ENCODE measurements at places on chromosomes 1 and 21.

- DNase-seq, result no peak
These were observed 12.6 kb downstream of the DFFB start for GRCh38 chr1:3869751-3870301.

DNA sequence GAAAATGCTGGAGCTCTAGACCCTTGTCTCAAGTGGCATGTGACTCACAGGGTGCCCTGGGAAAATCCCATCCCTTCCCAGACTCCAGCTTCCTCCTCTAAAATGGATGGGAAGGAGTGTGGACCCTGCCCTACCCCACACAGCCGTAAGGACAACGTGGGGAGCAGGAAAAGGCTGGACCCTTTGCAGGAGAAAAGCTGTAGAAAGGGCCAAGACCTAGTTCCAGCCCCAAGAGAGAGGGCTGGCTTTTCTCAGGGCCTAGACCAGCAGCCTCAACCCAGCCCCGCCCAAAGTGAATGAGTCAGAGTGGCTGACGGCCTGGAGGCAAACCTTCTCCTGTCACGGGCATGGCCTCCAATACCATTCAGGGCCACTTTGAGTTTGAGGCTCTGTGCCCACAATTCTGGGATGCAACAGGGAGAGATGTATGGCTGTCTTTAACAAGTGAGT lies 1.1 kb downstream of the LAMB3 start:
- DNase-seq, result no peak

DNA sequence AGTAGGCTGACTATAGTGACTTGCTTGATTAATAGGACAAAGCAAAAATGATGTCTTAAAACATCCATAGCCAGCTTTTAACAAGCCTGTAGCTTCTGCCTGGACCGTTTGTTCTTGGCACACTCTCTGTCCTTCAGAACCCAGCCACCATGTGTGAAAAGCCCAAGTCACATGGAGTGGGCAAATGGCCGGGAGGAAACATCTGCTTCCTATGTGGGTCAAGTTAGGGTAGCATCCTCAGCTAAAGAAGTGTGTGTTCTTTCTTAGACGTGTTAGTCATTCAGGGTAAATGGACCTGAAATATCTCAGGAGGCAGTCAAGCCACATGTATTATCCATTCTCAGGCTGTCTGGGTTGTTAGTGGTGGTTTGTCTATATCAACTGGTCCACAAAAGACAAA lies 23.4 kb downstream of the RD3 start:
- DNase-seq, result no peak

GRCh38 chr1:243917177-243917862 lies 67.3 kb upstream of the AKT3 start:
- no peak for DNase-seq

DNA sequence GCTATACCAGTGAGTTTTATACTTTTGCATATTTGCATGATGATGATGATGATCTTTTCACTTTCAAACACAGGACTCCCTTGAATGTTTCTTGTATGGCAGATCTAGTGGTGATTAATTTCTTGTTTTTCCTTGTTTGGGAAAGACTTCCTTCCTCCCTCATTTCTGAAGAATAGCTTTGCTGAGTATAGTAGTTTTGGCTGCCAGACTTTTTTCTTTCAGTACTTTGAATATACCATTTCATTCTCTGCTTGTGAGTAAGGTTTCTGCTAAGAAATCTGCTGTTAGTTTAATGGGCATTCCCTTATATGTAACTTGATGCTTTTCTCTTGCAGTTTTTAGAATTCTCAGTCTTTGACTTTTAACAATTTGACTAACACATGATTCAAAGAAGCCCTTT lies 547.4 kb upstream of the CXADR start:
- no peak for DNase-seq

DNA sequence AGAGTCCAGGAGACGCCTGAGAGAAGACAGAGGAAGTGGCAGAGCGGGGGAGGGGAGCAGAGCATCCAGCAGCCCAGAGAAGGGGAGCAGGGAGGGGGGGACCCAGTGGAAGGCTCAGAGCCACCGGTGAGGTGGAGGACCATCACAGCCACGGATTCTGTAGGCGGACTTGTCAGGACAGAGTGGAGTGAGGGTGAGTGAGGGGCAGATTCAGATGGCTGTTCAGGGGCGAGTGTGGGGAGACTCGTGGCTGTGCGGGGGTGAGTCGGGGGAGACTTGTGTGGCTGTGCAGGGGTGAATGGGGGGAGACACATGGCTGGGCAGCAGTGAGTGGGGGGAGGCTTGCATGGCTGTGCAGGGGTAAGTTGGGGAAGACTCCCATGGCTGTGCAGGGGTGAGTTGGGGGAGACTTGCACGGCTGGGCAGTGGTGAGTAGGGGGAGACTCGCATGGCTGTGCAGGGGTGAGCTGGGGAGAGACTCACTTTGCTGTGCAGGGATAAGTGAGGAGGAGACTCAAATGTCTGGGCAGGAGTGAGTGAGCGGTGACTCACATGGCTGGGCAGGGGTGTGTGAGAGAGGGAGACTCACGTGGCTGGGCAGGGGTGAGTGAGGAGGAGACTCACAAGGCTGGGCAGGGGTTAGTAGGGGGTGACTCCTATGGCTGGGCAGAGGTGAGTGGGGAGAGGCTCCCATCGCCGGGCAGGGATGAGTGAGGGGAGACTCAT lies 56.8 kb upstream of the ABCG1 start:
- DNase-seq, result no peak

GRCh38 chr1:11690397-11691301 lies 861 bp upstream of the DRAXIN start:
- DNase-seq, result no peak

GRCh38 chr21:22609802-22610201 lies 1611.6 kb downstream of the NCAM2 start:
- DNase-seq, result no peak

- no peak for DNase-seq
These were observed 32.4 kb upstream of the ATP1A1 start for GRCh38 chr1:116340506-116341231.

GRCh38 chr1:244388961-244389360 lies 62.7 kb downstream of the ADSS2 start:
- DNase-seq, result no peak

- DNase-seq, result no peak
These were observed 43.0 kb downstream of the JAK1 start for GRCh38 chr1:64923294-64923718.

DNA sequence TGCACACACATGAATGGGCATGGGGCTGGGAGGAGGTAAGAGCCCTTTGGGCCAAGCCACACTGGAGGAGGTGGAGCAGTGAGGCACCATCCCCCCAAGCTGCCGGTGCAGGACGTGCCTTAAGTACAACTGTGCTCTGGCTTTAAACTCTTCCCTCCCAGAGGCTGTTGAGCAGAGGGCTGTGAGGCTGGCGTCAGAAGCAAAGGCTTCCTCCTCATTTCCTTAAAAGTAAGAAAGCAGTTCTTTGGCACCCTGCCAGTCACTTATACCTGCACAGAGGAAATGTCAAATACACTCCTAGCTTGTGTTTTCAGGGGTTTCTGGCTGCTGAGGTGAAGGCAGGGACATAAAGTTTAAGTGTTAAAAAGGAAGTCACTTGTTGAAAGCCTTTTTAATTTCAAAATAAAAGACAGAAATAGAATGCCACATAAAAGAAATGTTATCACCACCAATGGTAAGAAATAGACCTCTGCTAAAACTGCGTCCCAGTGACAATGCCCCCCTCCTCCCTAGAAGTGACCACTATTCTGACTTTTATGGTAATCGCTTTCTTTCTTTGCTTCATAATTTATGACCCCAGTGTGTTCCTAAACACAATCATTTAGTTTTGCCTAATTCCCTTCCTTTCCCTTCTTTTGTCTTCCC lies 33.0 kb downstream of the LAMC2 start:
- no peak for DNase-seq

- DNase-seq, result no peak
These were observed 24.7 kb downstream of the IL23R start for GRCh38 chr1:67190942-67191341.

DNA sequence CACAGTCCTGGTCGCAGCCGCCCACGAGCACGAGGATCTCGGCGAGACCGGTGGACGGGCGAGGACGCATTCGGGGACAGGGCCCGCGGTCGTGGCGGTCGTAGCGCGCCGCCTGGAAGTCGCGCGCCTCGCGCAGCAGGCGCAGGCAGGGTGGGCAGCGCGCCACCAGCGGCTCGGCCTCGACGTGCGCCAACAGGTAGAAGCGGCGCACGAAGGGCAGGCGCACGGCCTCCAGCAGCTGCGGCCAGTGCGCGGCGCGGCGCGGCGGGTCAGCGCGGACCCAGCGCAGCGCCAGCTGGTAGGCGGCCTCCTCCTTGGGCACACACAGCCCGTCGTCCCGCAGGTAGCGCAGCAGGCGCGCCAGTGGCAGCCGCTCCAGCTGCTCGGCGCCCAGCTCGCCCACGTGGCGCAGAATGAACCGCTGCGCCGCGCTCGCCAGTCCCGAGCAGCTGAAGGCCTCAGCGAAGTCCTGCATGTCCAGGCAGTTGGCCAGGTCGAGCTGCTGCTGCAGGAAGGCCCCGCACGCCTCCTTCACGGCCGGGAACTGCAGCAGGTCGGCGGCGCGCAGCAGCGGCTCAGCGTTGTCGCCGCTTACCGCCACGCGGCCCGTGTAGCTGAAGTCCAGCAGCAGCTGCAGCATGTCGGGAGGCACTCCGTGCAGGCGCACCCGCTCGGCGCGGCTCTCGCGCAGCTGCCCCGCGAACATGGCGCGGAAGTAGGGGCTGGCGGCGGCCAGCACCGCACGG lies 573 bp downstream of the KLHL21 start:
- DNase-seq, result no peak

DNA sequence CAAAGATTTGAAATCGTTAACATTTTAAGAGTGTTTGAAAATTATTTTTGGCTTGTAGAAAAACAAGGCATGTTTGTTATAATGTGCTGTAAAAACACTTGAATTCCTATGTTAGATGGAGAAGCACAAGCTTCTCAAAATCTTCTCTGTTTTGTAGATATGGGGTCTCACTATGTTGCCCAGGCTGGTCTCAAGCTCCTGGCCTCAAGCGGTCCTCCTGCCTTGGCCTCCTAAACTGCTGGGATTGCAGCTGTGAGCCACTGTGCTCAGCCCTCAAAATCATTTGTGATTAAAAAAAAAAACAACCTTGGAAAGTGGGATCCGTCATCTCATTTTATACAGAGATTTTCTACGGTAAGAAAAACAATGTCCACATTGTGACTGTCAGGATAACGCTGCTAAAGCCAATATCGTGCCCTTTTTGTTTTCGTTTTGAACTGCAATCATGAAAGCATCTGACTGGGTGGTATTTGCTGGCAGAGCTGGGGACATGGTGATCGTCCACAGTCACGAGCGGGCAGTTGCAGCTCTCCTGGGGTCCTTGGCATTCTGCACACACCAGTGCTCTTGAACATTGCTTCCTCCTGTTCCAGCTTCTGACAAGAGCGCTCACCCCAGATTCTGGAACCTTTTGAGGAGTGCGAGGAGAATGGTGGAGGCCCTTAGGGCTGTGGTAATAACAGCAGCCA lies 112.5 kb downstream of the PGBD5 start:
- no peak for DNase-seq

DNA sequence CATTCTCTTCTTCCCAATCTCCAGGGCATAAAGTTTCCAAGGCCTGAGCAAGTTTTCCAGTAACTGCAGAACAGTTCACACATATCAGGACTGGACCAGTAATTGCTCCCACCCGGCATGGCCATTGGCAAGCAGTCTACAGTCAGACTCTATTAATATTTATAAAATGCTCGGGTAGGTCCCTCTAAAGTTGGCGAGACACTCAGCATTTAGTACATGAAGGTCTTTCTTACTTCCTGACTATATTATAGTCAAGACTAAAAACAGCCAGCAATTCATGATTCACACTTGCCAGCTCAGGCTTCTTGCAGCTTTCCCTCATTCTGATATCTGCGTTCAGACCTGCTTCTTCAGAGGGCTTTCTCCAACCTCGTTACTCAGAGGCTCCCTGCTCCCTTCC lies 25.4 kb downstream of the GADD45A start:
- DNase-seq, result no peak

GRCh38 chr1:214372092-214372491 lies 91.1 kb downstream of the SMYD2 start:
- DNase-seq, result no peak

DNA sequence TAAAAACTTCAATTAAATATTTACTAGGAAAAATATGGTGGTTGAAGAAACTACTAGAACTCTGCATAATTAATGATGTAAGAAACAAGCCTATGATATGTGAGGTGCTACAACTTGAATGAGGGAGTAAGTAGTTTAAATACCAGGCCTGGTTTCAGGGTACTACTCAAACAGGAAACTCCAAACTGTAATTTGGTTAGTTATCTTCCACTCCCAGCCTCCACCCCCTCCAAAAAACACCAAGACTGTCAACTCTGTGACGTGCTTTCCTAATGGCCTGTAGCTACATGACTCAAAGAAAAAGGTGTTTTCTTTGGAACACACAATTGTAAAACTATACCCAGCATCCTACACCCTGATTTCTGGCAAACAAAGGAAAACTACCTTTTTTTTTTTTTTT lies 55.9 kb upstream of the RCC1 start:
- no peak for DNase-seq

DNA sequence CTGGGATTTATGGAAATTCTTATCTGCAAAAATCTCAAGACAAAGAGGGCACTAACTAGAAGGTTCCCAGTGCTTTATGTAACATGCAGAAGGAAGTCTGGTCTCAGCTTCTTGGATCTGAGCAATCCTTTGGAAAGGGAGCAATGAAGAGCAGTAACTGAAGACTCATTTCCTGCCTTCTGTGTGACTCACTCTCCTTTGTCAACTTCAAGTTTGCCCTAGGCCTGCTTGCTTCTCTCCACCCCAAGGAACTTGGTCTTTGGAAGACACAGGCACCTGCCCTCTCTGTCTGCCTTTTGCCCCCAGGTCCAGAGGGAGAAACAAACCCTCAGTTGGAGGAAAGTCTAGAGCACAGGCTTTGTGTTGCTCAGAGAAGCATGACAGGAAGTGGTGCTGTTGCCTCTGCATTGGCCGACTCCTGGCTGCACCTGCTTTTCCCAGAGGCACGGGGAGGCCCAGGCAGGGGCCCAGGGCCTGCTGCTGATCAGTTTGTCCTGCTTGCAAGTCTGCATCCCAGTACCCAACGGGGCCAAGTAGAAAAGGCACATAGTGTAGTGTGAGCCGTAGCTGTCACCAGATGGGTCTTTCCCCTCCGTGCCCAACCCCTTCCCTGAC lies 137.2 kb downstream of the DHRS3 start:
- no peak for DNase-seq

GRCh38 chr1:227038401-227038800 lies 98.3 kb downstream of the COQ8A start:
- DNase-seq, result no peak

DNA sequence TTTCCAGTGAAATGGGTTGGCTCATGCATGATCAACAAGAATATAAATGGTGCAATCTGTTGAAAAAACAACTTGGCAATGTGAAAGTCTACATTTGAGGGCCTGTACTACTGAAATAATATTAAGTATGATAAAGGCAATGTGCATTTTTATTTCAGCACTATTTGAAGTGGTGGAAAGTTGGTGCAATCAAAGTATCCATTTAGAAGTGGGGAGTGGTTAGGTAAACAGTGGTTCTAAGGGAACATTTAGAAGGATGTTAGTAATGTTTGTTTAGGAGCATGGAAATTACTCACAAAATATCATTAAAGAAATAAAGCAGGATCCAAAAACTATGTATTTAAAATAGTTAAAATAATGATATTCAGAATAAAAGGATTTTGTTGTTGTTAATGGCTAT lies 60.2 kb downstream of the CHRM3 start:
- no peak for DNase-seq

GRCh38 chr1:234989019-234989418 lies 139.6 kb downstream of the TOMM20 start:
- no peak for DNase-seq
